ENCODE measurements at places on chromosomes 4 and X. TPM values are rescaled to one million over a fixed set of nuclear protein-coding genes. Genes with fewer than 3 reads are reported as not detected.

Gene SULT1B1
- total RNA-seq, result 68.2 TPM

Gene PRKG2
- total RNA-seq, result not detected

Gene NDP
- total RNA-seq, result 0.60 TPM

Gene SPACA5
- total RNA-seq, result not detected

Gene MAGED4
- 25.3 TPM for total RNA-seq

Gene ZDHHC15
- not detected for total RNA-seq

Gene RTL3
- not detected for total RNA-seq

Gene OPHN1
- total RNA-seq, result 6.2 TPM

Gene SPANXB1
- not detected for total RNA-seq

Gene LRIT3
- total RNA-seq, result 0.16 TPM

Gene ARX
- total RNA-seq, result not detected

Gene UGT2A3
- total RNA-seq, result not detected

Gene CABS1
- not detected for total RNA-seq

Gene ETDB
- not detected for total RNA-seq

Gene DDIT4L
- total RNA-seq, result 1.4 TPM

Gene SLC25A6
- total RNA-seq, result 408 TPM

Gene MUC7
- total RNA-seq, result not detected

Gene GABRB1
- not detected for total RNA-seq

Gene POU3F4
- total RNA-seq, result not detected

Gene SSX4B
- not detected for total RNA-seq

Gene ZNF157
- not detected for total RNA-seq

Gene UGT2B15
- total RNA-seq, result not detected

Gene SMIM10
- 1.3 TPM for total RNA-seq

Gene CLCN4
- 19.8 TPM for total RNA-seq

Gene VSIG1
- 2.1 TPM for total RNA-seq

Gene CCSER1
- 1.8 TPM for total RNA-seq

Gene CPXCR1
- total RNA-seq, result not detected

Gene MSX1
- 5.0 TPM for total RNA-seq

Gene SLC16A2
- 3.3 TPM for total RNA-seq

Gene TEX13D
- not detected for total RNA-seq

Gene TMSB15C
- 6.9 TPM for total RNA-seq

Gene ARHGEF6
- total RNA-seq, result 5.5 TPM
